Endodermal cell (in vitro differentiated cells): ENCODE measurements at places on chromosomes 1 and 21. TPM values are rescaled to one million over a fixed set of nuclear protein-coding genes. Genes with fewer than 3 reads are reported as not detected.
A peak's percentile ranks its signal among the peaks of the same experiment; 100 is the strongest.

The RPE65 gene
- total RNA-seq, result not detected in 3 replicates

- H3K4me1 ChIP-seq, result peaks cover 12% of the 10 kb centered on the region
- H3K27me3 ChIP-seq, result no peaks in the 10 kb centered on the region
- no peak overlapping the region for H3K4me3 ChIP-seq
- no peak overlapping the region for H3K27ac ChIP-seq
- DNase-seq, result no peak
Observed at GRCh38 chr1:12400027-12400693, 170.3 kb downstream of the VPS13D start.

The KCNJ9 gene
- not detected in 3 replicates for total RNA-seq

The FCRL2 gene
- total RNA-seq, result not detected in 2 replicates

The CNIH3 gene
- 4.3 and 4.5 TPM in 2 replicates for total RNA-seq

The FCGR3B gene
- total RNA-seq, result not detected in 2 replicates

The KLHDC9 gene
- total RNA-seq, result 15.2 to 33.4 TPM (median 25.4 TPM) in 3 replicates

DNA sequence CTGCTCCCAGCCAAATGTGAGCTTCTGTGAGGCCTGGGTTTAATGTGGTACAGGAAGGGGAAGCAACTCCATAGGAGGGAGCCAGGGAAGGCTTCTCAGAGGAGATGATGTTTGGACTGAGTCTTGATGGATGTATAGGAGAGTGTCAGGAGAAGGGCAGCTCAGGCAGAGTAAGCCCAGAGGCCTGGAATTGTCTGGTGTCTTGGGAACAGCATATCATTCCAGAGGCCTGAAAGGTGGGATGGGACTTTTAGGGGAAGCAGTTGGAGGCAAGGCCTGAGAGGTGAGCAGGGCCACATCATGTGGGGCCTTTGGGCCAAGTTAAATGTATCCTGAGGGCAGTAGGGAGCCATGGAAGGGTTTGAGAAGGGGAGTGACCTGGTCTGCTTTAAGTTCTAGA is 148.6 kb upstream of the WNT4 start:
- H3K36me3 ChIP-seq, result no peaks in the 10 kb centered on the region
- peaks cover 4% of the 10 kb centered on the region for H3K4me1 ChIP-seq
- DNase-seq, result no peak
- H3K4me3 ChIP-seq, result no peak overlapping the region
- no peak overlapping the region for H3K27ac ChIP-seq

The FMO5 gene
- 11.7 to 20.0 TPM (median 14.1 TPM) in 3 replicates for total RNA-seq

The PTGER3 gene
- total RNA-seq, result 0.18 and 0.20 TPM in 2 replicates

DNA sequence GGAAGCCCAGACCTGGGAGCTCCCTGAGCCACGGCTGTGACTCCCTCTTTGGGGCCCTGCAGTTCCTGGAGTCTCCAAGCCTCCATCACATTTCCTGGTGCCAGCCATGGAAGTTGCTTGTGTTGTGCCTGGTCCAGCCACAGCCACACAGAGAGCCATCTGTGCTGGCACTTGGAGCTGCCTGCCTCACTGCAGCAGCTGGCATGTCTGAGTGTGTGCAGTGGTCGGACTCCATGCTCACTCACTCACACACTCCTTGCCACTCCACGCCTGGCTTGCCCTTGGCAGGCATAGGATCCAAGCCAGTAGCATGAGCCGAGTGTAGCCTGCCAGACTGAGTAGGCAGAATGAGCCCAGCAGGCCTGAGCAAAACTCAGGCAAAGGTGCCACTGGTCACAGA is 516.3 kb upstream of the BEND5 start:
- no peak overlapping the region for H3K27ac ChIP-seq
- no peaks in the 10 kb centered on the region for H3K4me1 ChIP-seq
- H3K4me3 ChIP-seq, result no peak overlapping the region
- no peak for DNase-seq
- H3K36me3 ChIP-seq, result no peaks in the 10 kb centered on the region

DNA sequence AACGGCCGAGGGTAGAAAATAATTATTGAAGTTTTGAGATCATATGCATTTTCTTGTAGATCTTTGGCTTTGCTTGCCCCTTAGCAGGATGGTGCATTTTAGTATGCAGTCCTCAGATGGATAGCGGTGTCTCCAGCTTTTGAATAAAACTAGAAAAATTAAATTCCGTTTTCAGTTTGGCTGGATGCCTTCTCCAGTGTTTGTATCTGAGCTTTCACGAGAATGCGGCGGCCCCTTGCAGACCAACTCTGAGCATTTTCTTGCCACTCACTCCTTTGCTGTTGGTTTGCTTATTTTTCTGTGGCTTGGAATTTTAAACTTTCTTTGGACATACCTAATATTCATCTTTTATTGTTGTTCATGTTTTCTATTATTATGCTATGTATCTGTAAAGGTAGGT is 192.6 kb downstream of the NFIA start:
- no peaks in the 10 kb centered on the region for H3K36me3 ChIP-seq
- H3K27me3 ChIP-seq, result no peaks in the 10 kb centered on the region
- H3K4me1 ChIP-seq, result no peaks in the 10 kb centered on the region
- no peak overlapping the region for H3K4me3 ChIP-seq
- no peak overlapping the region for H3K27ac ChIP-seq

GRCh38 chr1:40383488-40384412 is 10.2 kb downstream of the SMAP2 start:
- H3K4me3 ChIP-seq, result peak overlapping the region; percentile 52
- H3K4me1 ChIP-seq, result peaks cover 21% of the 10 kb centered on the region
- no peak overlapping the region for H3K27ac ChIP-seq
- H3K27me3 ChIP-seq, result no peaks in the 10 kb centered on the region
- H3K36me3 ChIP-seq, result peaks cover 9% of the 10 kb centered on the region

DNA sequence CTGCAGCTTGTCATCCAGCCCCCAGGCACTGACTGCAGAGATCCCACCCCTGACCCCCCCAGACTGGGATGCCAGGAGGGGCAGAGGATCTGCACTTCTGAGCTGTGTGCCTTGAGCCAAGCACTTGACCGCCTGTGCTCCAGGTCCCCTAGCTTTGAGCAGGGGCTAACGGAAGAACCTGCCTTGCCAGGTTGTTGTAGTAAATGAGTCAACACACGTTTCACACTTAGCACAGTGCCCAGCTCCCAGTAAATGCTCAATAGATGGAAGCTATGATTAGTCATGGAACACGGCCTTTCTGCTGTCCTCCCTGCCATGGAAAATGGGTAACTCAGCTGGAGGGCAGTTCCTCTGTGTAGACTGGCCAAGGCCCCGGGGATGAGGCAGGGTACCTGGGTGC is 24.1 kb downstream of the IFFO2 start:
- H3K27ac ChIP-seq, result no peak overlapping the region
- no peak for DNase-seq
- H3K27me3 ChIP-seq, result no peaks in the 10 kb centered on the region
- no peaks in the 10 kb centered on the region for H3K4me1 ChIP-seq

The MAN1C1 gene
- total RNA-seq, result 4.3 and 5.1 TPM in 2 replicates

DNA sequence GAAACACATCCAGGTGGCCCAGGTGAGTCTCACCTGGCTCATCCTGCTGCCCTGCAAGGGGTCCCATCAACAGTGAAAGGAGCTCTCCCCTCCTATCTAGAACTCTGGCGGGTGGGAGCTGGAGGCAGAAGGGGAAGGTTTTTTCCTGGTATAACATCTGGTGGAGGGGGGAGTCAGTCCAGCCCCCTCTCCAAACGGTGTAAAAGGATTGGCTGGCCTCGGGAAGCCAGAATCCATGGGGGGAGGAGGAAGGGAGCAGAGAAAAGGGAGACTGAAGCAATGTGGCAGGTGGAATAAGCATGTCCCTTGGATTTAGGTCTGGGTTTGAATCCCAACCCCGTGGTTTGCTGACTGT is 1.2 kb upstream of the CAMK2N1 start:
- H3K36me3 ChIP-seq, result no peaks in the 10 kb centered on the region
- H3K27ac ChIP-seq, result no peak overlapping the region
- peak overlapping the region; percentile 80 for H3K4me3 ChIP-seq
- no peak for DNase-seq
- no peaks in the 10 kb centered on the region for H3K4me1 ChIP-seq
- H3K27me3 ChIP-seq, result peaks cover 87% of the 10 kb centered on the region

DNA sequence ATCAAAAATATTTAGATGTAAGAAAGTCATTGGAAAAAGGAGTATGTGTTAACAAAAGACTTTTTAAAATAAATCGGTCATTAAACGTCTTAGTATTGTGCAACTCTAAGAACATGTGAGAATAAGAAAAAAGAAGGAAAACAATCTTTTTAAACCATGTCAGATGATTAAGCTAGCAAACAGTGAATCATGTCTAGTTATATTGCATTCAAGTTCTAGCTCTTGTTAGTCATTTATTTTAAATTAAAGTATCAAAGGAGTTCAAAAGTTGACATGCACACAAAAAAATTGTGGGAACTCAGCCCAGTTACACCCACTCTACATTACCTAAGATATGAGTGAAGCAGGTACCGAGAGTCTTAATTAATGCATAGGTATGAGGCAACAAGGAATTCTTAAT is 9.8 kb downstream of the FRRS1 start:
- H3K4me1 ChIP-seq, result peaks cover 9% of the 10 kb centered on the region
- H3K36me3 ChIP-seq, result peaks cover 12% of the 10 kb centered on the region
- no peaks in the 10 kb centered on the region for H3K27me3 ChIP-seq
- no peak for DNase-seq

The SEC16B gene
- total RNA-seq, result 1.5 to 2.3 TPM (median 1.7 TPM) in 3 replicates

The ACBD6 gene
- total RNA-seq, result 41.4 and 43.2 TPM in 2 replicates
